CD4-positive, alpha-beta T cell treated with Interleukin-4 for 1 hour (primary cell): ENCODE measurements at places on chromosomes 6 and 20.
A peak's percentile ranks its signal among the peaks of the same experiment; 100 is the strongest.

DNA sequence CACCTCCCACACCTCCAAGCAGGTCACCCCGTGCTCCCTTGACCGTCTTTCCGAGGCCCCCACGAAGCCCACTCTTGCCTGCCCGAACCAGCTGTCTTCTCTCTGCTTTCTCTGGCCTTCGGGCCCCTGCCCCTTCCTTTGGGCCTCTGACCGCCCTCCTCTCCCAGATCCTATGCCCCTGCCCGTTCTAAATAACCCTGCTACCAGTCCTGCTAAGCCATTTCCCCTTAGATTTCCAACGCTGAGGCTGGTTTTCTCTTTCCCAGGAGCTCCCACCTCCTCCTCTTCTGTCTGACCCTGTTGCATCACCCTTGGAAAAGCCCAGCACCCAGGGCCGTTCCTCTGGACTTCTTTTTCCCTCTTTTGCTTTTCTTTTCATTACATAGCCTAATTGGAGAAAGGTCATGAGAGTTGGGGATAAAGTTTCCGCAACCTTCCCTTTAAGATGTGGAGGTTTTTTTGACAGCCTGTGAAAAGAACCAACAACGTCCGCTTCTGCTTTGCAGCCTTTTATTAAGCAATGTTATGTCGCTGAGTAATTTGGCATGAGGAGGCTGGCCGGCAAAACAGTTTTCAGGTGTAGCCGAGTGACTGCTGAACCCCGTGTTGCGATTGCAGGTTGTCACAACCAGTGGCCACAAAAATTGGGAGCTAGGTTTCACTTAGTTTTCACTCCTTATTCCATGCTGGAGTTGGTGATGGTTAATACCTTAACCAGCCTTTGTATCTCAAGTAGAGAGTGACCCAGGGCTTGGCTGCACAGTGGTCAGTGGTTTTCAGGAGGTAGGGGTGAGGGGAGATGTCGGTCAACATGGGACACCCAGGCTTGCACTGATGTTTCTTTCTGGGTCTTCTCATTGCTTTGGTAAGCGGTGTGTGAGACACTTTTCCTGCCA, 970 bp downstream of the BLTP3A start:
- peak; percentile 14 for DNase-seq

DNA sequence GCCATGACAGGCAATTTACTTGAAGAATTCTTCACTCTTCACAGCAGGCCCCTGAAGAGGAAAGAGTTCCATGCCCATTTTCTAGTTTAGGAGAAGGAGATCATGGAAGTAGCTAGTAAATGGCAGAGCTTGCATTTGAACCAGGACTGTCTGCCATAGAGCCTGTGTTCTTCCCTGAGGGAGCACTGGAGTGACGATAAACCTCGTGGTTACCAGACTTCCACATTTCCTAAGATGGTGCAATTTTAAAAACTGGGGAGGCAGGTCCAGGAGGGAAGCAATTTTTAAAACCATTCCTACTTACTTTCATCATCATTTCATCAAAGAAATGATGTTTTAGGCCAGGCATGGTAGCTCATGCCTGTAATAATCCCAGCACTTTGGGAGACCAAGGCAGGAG, 36.8 kb downstream of the STK35 start:
- DNase-seq, result no peak

- no peak for DNase-seq
Measured at GRCh38 chr6:1709234-1709641, 99.5 kb downstream of the FOXC1 start.

DNA sequence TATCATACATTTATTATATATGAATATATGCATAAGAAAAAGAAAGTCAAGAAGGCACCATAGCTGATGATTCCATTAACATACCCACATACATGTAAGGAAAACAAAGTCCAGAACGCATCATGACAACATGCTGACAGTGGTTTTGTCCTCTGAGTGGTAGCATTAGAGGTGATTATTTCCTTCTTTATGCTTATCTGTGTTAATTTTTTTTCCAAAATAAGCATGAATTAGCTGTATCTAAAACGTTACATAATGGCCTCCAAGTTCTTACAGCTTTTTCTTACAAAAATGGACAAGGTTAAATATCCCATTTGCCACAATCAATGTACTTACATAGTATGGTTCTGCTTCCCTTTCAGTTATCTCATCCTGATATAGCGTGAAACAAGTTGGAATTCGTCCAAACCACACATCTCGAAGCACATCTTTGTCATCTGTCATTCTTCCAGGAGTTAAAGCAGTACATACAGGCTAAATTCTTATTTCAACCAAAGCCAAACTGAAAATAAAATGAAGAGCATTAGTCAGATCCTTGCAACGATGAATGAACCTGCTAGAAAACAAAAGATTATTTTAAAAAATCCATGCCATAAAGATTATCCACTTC, 9.7 kb downstream of the ATG5 start:
- no peak for DNase-seq

DNA sequence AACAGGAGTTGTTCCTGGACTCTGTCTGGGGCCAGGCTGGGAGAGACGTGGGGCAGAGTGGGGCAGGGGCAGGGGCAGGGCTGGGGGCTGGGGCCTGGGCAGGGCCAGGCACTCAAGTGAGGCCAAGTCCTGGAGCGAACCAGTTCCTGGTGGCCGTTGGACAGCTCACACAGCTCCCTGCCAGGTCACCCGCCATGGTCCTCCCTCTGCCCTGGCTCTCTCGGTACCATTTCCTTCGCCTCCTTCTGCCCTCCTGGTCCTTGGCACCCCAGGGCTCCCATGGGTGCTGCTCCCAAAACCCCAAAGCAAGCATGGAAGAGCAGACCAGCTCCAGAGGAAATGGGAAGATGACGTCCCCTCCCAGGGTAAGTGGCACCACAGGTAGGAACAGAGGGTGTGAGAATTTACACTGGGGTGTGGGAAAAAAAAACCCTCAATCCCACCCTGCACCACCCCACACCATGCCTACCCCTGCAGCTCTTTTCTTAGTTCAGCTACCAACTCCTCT, at the start of gene MCCD1:
TSS of gene MCCD1 (plus strand) at position 142 of the 508 bp plus-strand sequence. CDS start at position 195, 53 bp downstream.
- no peak for DNase-seq

GRCh38 chr6:160659562-160659961, 4.5 kb downstream of the LPA start:
- DNase-seq, result no peak

- DNase-seq, result no peak
Measured at GRCh38 chr6:134164300-134164699, 111.9 kb upstream of the SLC2A12 start.

- no peak for DNase-seq
Measured at GRCh38 chr6:41680182-41680965, 42.1 kb downstream of the MDFI start.

GRCh38 chr6:169221264-169221663, 32.4 kb downstream of the THBS2 start:
- DNase-seq, result no peak

GRCh38 chr6:108288742-108289141, 6.1 kb upstream of the AFG1L start:
- no peak for DNase-seq

DNA sequence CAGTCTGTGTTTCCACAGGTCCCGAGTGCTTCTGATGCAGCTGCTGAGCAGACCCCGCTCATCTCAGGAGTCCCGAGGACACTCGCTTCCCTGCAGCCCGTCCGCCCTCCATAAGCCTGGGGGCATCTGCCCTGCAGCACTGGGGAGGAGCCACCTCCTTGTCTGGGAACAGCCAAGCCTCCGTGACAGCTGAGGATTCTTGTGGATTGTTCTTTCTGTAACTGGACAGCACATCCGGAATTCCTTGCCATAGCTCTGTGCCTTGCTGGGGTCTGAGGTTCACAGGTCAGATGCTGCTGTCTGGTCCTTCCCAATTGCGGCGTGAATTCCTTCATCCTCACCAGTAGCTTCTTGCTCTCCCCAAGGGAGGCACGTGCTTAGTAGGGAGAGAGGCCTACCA, 38.4 kb upstream of the FNDC1 start:
- DNase-seq, result no peak

GRCh38 chr20:21504323-21504722, 9.5 kb downstream of the NKX2-2 start:
- no peak for DNase-seq

DNA sequence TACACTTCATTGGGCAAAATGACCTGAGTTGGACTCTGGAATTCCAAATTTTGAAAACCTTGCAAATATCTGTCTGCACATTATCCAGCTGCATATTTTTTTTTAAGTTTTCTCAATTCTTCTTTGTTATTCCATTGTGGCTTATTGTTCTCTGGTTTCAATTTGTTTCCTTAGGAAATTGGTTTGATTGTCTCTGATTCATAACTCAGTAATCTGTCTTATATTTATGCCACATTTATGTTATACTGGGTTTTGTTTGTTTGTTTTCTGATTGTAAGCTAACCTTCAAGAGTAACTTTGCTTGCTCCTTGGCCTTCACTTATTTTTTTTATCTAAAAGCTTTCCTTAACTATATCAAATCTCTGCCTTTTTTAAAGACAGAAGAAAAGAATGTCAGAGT, 193.3 kb upstream of the PLCB4 start:
- no peak for DNase-seq

- DNase-seq, result no peak
Measured at GRCh38 chr6:169518451-169518850, 183.4 kb downstream of the WDR27 start.

DNA sequence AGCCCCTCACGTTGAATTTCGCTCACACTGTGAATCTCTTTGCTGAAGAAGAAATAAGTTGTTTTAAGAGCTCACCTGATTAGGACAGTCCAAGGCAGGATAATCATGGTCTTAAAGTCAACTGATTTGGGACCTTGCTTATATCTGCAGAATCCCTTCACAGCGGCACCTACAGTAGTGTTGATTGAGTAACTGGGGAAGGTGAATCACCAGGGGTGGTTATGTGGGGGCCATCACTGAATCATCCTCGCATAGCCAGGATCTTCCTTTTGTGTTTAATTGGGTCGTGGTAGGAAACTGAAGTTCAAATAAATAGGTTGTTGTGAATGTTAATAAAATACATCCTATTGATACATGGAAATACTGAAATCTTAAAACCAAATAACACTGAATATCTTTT, 20.2 kb upstream of the MICA start:
- DNase-seq, result no peak

- peak; percentile 85 for DNase-seq
Measured at GRCh38 chr20:49676581-49677291, 36.9 kb downstream of the B4GALT5 start.

GRCh38 chr6:115319823-115320222, 740.9 kb downstream of the FRK start:
- no peak for DNase-seq

GRCh38 chr6:154591234-154591633, 80.7 kb upstream of the CNKSR3 start:
- no peak for DNase-seq

DNA sequence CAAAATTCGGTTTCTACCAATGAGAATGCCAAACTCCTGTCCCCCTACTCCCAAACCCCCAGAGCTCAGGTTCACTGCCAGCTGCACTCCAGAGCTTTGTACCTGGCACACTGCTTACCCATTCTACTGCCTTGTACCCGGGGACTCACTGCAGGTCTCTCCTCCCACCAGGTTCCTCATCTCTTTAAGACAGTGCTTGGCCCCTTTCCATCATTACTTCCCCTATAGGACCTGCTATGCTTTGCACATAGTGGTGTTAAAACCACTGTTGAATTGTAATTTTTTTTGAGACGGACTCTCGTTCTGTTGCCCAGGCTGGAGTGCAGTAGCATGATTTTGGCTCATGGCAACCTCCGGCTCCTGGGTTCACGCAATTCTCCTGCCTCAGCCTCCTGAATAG, 25.9 kb downstream of the LYRM4 start:
- DNase-seq, result no peak

DNA sequence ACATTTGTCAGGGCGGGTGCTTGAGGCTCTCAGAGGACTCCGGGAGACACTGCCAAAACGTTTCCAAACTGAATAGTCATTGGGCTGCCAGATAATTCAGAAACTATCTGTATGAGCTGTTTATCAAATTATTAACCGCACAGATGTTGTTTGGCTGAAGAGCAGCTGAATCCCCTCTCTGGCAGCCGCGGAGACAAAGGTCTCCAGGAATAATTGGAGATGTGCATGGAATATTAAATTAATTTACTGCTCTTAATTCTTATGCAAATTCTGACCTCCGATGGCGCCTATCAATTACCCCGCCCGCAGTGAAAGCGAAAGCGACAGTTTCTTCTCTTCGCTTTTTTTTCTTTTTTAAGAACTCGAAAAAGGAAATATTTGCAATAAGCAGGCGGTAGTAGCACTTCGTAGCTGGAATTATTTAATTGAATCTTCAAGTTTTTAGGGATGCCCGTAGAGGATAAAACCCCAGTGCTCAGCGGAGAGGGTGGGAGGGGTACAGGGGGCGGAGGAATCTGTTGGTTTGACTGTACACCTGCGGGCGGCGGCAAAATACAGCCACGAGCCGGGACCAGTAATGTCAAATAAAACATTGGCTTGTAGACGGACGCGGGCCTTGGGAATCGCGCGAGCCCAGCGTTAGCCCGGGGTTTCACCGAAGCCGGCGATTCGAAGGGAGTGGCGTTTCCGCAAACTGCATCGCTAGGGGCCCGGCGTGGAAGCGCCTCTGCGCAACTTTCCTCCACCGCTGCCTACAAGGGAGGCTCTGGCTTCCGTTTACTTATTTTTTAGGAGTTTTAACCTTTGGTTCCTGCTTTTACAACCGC, 6.2 kb downstream of the LINC00237 start:
- peak; percentile 53 for DNase-seq

- peak; percentile 30 for DNase-seq
Measured at GRCh38 chr6:290111-290922, 2.0 kb upstream of the DUSP22 start.

GRCh38 chr20:51463998-51464397, 78.5 kb downstream of the NFATC2 start:
- no peak for DNase-seq

GRCh38 chr20:33262658-33263065, 20.4 kb upstream of the BPIFB1 start:
- peak; percentile 35 for DNase-seq

DNA sequence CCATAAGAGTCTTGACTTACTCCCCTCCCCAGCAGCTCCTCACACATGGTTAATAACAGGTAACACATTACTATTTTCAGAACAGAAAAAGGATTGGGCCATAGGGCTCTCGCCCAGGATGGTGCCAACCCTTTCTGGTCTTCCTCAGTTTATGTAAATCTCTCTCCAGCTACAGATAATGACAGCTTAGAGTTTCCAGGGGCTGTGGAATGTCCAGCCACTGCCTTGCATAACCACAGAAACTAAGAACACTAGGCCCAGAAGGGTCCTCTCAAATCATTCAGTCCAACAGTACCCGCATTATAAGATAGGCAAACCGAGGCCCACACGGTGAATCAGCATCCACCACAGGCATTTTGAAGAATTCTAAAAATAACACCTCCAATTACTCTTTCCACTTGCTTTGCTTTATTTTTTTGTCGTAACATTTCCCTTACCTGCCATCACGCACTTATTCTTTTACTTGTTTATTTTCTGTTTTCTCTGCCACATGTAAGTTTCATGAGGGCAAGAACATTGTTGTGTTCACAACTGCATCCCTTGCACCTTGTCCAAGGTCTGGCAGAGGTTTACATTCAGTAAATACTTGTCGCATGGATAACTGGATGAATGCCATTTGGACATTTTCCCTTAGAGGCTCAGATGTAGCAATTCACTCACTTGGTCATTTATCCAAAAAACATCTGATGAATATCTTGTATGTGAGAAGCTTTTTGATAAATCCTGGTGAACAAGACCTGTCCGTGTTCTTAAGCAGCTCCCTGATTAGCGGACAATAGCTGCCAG, 6.4 kb upstream of the SDC4 start:
- DNase-seq, result no peak
